CD14-positive monocyte (primary cell): ENCODE measurements at places on chromosomes 7 and 10.
A peak's percentile ranks its signal among the peaks of the same experiment; 100 is the strongest.

DNA sequence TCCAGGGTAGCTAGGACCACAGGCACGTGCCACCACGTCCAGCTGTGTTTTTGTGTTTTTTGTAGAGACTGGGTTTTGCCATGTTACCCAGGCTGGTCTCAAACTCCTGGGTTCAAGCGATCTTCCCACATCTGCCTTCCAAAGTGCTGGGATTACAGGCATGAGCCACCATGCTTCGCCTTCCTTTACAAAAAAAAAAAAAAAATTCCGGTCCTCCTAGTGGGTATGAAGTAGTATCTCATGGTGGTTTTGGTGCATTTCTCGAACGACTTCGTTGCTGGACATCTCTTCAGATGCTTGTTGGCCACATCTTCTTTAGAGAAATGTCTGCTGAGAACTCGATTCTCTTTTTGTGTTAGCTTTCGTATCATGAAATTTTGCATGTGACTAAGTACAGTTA, 3.9 kb downstream of the PROSER2 start:
- DNase-seq, result no peak

DNA sequence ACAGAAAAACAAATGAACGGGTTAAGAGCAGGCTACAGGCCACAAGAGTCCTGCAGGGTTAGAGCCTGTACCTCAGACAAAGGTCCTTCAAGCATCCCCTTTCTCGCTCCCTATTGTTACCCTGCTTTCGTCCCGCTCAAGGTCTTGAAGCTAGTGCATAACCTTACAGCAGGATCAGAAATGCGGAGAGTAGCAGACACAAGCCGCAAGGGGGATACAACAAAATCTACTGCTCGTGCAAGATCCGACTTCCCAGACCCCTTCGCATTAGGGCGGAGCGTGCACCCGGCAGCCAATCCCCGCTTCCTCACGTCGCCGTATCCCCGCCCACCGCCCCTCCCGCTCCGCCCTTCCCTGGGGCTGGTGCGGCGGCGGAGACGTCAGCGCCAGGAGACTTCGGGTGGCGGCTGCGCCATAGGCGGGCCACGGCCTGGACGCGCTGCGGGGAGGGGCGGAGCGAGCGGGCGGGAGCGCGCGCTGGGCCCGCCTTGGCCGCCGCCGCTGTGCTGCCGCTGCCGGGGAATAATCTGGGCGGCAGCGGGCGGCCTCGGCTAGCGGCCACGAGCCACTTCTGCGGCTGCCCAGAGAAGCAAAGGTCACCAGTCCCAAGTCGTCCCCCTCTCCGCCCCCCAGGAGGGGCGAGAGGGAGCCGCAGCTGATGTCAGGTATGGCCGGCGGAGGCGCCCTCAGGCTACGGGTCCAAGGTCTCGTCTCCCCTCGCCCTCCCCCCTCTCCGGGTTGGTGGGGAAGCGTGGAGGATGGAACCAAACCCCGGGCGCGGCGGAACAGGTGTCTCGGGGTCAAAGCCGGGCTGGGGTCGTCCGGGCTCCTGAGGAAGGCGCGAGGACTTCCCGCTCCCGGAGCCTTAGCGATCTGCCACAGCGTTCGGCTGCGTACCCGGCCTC, at the start of gene C1GALT1:
Gene C1GALT1, plus strand, starts transcription at position 389 of the 905 bp plus-strand sequence. CDS start 51,776 bp downstream, outside the sequence.
- DNase-seq, result peak; percentile 97

DNA sequence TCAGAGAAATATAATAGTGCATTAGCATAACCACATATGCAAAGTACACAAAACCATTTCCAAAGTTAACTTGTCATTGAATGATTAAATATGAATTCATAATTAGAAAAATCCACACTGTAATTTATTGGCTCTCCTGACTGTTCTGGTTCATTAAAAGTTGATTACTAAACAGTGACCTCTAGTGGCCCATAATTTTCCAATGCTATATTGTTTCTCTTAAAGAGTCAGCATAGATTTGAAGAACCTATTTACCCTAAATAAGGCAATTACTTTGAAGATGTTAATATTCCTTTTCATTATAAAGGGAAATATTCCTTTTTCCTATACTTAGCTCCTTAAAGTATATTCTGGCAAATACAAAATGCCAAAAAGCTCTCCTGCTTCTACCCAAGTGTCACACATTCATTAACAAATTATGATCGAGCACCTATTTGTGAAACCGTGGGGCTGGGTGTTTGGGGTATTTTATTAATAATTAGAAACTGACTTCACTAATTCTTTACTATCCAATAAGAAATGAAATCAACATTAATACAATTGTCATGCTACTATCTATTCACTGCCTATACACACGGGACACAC, 86.2 kb downstream of the HIBADH start:
- peak; percentile 16 for DNase-seq

- no peak for DNase-seq
These were observed 6.5 kb upstream of the OGA start for GRCh38 chr10:101824736-101825135.

DNA sequence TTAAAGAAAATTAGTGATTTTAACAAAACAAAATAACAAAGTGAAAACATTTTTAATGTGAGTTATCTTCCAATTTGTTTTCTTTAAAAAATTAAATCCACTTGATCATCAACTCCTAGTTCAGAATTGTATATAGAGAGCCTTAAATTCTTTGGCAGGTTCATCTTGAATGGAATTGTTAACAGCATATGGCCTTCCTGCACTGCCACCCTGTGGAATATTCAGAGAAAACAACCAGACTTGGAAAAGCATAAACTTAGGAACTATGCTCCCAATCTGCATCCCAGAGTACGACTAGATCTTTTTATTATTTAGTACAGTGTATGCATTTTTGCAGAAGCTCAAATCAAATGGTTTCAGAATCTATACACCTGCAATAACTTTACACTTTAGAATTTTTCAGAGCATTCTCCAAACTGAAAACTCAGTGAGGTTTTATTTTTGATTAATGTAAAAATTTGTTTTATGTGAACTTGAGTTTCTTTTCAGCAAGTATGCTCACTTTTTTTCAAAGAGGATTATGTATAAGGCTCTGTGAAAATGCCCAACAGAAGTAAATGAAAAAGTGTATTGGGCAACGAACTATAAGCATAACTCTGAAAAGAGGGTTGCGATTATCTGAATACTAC, 44.9 kb upstream of the ANK3 start:
- DNase-seq, result peak; percentile 15

GRCh38 chr10:91779011-91779605, 19.1 kb upstream of the TNKS2 start:
- DNase-seq, result no peak

GRCh38 chr10:22259280-22259679, 41.5 kb upstream of the EBLN1 start:
- no peak for DNase-seq

DNA sequence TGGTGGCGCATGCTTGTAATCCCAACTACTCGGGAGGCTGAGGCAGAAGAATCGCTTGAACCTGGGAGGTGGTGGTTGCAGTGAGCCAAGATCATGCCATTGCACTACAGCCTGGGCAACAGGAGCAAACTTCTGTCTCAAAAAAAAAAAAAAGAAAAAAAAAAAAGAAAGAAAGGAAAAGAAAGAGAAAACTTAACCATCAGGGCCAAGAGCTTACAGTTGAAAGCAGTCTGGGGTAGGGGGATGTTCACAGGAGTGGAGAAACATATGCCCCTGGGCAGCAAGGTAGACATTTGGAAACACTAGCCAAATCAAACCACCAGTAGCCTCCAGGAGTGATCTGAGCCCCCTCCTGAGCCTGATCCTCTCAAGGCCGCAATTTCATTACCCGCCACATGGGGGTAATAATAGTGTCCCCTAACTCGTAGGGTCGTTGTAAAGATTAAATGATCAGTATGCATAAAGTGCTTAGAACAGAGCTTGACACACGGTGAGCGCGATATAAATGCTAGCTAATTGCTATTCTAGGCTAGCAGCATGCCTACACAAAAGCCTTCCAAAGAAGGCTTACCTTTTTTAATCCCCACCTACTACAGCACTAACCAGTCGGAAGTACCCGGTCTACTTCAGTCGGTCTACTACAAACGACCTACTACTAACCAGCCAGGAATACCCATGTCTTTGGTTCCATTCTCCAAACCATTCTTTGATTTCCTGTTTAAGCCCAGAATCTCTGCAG, 274.3 kb upstream of the NEBL start:
- no peak for DNase-seq

DNA sequence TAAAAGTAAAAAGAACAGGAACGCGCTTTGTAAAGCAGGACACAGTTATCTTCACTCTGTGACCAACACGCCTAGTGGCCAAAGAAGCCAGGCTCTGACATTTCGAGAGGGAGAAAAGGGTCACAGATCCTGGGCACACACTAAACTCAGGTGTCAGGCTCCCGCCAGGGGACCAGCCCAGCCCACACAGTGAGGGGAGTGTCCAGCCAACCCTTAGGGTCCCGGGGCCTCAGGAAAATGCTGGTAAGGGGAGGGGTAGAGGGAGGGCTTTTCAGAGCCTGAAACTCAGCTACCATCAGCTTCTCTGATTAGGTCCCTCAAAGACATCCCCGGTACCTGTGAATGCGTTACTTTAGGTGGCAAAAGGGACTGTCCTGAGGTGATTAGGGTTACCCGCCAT, 16.6 kb downstream of the ANXA11 start:
- DNase-seq, result no peak

DNA sequence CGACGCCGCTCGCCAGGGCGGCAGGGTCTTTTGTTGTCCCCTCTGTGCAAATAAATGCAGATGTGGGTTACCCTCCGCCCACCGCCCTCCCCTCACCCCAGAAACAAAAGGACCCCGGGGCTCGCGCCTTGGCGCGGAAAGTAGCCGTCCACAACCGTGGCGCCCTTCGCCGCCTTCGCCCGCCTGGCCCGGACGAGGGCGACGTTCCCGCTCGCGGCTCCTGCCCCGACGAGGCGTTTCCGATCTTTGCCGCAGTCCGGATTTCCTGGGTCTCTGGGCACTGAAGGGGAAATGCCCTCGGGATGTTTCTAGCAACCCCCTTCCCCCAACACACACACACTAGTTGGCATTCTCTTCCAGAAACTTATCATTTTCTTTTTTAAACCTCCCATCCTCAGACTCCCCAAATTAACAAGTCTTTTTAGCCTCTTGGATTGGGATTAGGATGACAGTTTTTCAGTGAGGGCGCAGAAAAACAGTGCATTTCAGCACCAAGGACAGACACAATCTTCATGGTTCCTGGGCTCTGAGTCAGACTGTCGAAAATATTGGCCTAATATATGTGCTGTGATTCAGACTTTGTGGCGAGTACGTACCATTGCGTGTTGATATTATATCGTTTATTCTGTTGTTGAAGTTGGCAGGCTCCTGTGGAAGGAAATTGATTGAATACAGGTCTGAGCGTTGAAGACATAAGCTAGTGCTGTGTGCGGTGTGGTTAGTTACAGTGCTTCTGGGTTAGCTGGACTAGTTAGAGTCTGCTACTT, 771 bp downstream of the PHYHIPL start:
- DNase-seq, result no peak

DNA sequence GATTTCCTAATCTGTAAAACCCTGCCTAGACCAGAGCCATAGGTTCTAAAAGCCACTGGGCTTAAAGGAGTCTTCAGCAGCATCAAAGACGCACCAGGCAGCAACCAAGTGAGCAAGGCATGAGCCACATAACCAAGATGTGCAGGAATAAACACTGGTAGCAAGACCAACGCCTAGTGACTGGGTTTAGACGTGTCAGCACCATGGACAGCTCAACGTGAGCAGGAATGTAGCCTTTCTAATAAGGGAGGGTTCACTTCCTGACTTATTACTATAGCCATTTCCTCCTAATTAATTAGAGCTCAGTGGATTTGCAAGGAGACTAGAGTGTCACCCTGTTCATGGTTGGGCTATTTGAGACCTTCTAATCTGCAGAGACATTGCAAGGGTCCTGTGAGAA, 223.7 kb downstream of the LHFPL3 start:
- no peak for DNase-seq

DNA sequence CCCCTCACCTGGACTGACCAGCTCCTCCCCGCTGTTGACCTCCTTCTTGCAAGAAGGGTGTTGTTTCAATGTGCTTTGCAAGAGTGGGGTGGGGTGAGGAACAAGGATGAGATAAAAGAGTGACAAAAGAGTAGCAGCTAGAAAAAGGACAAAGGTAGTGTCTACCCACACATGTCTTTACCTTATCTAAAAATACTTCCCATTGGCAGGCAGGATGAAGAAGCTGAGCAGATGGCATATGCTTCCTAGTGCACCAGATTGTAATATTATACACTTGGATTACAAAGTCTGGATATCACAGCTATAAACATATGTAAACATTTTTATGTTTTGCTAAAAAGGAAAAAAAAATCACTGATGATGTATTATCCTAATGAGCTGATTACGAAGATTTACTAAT, 34.5 kb downstream of the CHN2 start:
- DNase-seq, result no peak

DNA sequence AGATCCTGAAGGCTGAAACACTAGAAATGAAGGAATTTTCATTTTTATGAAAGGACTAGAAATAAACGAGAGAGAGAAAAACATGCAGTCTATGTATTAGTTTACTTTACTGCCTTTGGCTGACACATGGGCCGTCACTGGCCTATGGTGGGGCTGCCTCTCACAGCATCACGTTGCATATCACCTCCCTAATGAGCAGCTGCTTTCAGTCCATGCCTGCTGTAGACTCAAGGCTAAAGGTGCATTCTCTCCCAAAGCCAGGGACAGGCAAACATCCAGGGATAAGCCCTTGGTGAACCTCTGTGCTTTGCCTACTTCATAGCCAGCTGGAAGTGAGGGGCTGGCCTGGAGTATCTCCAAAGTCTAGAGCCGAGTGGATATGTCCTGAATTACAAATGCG, 359.4 kb downstream of the GPAM start:
- no peak for DNase-seq

DNA sequence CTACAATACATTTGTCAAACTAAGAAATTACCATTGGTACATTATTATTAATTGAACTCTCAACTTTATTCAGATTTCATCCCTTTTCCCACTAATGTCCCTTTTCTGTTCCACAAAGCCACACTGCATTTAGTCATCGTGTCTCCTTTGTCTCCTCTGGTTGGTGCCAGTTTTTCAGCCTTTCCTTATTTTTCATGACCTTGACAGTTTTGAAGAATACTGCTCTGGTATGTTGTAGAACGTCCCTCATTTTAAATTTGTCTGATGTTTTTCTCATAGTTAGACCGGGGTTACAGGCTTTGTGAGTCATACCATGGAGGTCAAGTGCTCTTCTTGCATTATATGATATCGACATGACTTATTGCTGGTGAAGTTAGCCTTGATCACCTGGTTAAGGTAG, 173.3 kb upstream of the AGK start:
- DNase-seq, result no peak

- DNase-seq, result no peak
These were observed 439.5 kb upstream of the NRP1 start for GRCh38 chr10:33773886-33774480.

- DNase-seq, result peak; percentile 21
These were observed 427.9 kb upstream of the CELF2 start for GRCh38 chr10:10589540-10590303.

DNA sequence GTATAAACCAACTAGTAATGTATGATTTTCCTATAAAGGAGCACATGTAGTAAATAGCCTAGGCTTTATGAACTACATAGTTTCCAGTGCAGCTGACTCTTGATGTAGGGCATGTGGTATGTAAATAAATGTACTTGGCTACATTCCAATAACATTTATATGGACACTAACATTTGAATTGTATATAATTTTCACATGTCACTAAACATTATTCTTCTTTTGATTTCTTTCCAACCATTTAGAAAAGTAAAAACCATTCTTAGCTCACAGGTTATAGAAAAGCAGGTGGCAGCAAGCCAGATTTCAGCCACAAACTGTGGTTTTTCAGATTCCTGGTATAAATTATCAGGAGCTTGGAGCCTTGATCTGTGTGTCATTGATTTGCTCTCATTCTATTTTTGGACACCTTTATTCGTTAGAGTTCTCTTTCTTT, 1182.0 kb downstream of the CNTNAP2 start:
- DNase-seq, result no peak

GRCh38 chr10:11759347-11759746, 17.2 kb downstream of the ECHDC3 start:
- no peak for DNase-seq

- DNase-seq, result no peak
These were observed 566.7 kb upstream of the NRP1 start for GRCh38 chr10:33901166-33901565.
